ENCODE measurements at places on chromosomes 1 and 21. TPM values are rescaled to one million over a fixed set of nuclear protein-coding genes. Genes with fewer than 3 reads are reported as not detected.

GRCh38 chr1:43438953-43439581 is 14.7 kb downstream of the HYI start:
- no peak for DNase-seq

DNA sequence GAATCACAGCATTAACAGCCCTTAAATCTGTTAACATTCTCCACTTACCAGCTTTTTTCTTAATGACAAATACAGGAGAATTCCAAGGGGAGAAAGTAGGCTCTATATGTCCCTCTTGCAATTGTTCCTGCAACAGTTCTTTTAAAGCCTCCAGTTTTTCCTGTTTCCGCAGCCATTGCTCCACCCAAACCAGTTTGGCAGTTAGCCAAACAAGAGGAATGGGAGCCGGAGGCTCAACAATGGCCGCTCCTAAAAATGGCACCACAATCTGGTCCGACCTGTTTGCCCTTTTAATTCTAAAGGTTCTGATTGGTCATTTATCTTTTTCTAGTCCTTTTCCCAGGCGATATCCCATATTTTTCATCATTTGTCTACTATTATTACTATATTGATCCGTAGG is 14.0 kb upstream of the L1TD1 start:
- DNase-seq: no peak

- DNase-seq: no peak
Measured at GRCh38 chr1:220943319-220943996, 64.2 kb downstream of the HLX start.

DNA sequence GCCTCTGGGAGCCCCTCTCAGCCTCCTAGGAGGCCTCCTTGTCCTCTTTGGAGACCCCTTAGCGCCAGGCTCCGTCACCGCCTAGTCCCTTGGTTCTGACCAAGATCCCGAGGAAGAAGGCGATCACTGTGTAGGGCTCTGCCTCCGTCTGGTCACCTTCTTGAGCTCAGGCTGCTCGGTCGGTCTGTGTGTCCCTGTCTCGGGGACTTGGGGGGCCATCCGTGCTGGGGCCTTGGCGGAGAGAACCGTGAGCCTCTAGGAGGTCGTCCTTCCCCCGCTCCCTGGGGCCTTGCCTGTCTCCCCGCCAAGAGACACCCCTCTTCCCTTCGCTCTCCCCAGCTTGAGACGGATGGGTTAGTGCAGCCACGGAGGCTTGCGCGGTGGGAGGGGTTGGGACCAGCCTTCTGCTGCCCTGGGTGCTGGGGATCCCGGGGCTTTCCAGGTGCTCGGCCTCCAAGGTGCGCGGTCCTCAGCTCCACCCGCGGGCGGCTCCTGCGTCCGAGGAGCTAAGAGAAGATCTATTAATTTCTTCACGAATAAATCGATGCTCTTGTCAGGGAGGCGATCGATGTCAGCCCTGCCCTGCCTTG is 701 bp upstream of the INSRR start:
- no peak for DNase-seq

- DNase-seq: no peak
Measured at GRCh38 chr1:64000021-64000420, 203.4 kb upstream of the UBE2U start.

GRCh38 chr1:219432191-219432606 is 180.7 kb downstream of the ZC3H11B start:
- no peak for DNase-seq

- no peak for DNase-seq
Measured at GRCh38 chr1:85124091-85124490, 75.8 kb upstream of the MCOLN3 start.

DNA sequence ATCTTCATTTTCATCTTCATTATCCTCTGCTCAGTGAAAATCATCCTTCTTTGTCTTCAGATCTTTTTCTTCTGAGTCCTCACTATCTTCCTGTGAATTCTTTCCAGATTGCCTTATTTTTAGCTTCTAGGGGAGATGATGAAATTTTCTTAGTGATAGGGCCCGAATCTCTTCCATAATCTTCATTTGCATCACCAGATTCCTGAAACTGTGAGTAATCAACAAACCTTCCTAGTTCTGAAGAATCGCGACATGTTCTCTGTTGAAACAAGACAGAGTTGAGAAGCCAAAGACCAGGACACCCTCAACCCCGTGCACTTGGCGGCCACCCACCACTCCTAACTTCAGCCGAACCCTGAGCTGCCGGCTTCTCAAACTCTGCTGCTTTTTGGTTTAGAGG is 92.8 kb upstream of the CDC42BPA start:
- no peak for DNase-seq

DNA sequence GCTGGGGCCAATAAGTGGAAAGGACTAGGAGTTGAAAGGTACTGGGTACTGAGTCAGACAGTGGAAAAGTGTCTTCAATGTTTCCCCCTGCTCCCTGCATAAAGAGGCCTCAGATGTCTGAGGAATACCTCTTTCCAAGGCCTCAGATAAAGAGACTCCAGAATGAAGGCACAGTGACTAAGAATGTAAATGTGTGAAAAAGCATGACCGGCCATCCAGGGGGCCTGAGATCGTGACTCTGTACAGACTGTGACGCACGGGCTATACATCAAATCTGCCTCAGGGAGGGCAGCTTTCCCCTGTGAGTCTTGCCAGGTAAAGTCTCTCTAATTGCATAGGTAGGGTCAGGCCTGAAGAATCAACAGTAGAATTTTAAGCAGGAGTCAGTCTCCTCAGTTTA is 1690.5 kb downstream of the KCNT2 start:
- no peak for DNase-seq

- no peak for DNase-seq
Measured at GRCh38 chr1:175649416-175649815, 94.0 kb downstream of the TNR start.

- no peak for DNase-seq
Measured at GRCh38 chr1:97489834-97490233, 431.0 kb downstream of the DPYD start.

DNA sequence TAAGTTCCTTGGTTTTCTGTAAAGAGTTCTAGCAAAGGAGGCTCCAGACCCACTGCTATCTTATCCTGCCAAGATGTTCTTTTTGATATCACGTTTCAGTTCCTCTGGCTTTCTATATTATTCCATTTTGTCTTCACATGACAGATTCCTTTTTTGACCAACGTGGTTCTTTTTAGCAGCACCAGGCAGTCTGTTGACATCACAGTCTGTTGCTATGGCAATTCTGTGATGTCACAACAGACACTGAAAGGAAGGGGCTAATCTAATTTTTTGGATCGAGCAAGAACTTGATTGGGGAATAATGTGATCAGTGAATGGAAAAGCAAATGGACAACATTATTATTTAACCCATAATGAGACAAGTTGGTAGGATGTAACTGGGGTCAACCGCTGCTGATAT is 64.5 kb upstream of the GOLT1A start:
- DNase-seq: no peak

DNA sequence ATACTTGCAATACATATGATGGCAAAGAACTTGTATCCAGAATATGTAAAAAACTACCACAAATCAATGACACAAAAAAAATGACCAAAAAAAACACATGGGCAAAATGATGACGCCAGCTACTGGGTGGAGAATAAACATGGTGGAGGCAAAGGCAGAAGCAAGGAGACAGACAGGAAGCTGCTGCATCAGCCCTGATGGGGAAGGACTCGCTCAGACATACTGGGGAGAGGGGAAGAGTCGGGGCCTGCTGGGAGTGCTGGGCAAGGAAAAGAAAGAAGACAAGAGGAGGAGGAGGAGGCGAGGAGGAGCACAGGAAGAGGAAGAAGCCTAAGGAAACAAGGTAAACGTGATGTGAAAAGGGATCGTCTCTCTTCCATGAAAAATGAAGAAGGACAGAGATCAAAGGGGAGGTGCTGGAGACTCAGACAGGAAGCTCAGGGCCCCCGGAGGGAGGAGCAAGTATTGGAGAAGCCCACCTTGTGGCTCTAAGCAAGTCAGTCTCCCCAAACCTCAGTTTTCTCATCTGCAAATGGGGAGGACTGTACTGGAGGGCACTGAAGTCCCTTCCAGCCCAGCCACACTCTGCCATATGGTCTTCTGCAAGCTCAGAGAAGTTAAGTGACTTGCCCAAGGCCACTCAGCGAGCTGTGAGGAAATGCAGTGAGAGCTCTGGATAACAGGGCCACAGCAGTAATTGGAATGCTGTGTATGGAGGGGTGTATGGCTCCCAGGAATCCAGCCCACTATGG is 24.2 kb downstream of the OLFML2B start:
- DNase-seq: no peak

DNA sequence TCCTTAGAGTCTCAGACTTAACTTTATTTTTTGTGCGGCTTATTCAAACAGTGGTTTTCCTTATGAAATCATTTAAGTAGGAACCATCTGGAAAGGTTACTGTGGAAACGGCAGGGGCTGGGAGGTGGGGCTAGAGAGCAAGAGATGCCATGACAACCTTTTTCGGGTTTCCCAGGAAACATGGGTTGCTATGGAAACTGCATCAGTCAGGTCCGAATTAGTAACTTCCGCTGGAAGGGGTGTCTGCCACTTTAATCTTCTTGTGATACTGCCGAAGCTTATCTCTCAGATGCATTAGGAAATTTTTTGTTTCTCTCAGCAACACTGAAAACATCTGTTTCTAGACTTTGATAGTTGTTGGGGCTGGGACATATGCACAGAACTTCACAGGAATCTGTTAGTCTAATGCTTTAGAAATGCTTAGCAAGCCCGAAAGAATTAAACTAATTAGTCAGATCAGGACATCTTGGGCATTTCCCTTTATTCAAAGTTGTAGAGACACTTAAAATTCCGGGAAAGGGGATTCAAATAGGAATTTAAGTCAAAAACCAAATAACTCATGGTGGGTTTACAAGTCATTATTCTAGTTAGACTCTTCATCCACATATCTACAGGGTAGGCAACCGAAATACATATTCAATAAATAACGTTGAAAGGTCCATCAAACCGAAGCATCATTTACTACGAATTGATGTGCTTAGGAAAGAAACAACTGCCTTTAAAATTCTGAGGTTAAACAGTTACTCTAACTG is 2.6 kb downstream of the KCNA3 start:
- no peak for DNase-seq

GRCh38 chr1:36107394-36107793 is 17.6 kb downstream of the COL8A2 start:
- DNase-seq: no peak

The NECAP2 gene
- total RNA-seq: 55.1 TPM

The LRRC39 gene
- 2.4 TPM for total RNA-seq

The AMY2A gene
- total RNA-seq: not detected

The C1orf141 gene
- total RNA-seq: not detected

The VAV3 gene
- total RNA-seq: 6.9 TPM
